ENCODE measurements at places on chromosomes 2 and 18. TPM values are rescaled to one million over a fixed set of nuclear protein-coding genes. Genes with fewer than 3 reads are reported as not detected.

Gene FMNL2
- polyA plus RNA-seq = 110 TPM

Gene MAPK4
- polyA plus RNA-seq = 9.1 TPM

DNA sequence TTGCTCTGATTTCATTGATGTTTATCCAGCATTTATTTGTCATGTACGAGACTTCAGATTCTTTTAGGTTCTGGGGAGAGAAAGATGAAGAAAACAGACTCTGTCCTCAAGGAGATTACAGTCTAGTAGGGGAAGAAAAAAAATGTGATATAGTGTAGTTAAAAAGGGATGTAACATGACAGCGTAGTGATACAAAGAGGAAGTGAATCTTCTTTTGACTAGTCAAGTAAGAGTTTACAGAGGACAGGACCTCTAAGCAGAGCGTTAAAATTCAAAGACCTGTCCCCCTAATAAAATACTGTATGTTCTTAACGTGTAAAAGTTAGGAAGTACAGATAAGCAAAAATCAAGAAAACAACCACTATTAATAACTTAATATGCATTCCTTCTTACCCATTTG lies 47.7 kb downstream of the NCOA1 start:
- no peak for DNase-seq

DNA sequence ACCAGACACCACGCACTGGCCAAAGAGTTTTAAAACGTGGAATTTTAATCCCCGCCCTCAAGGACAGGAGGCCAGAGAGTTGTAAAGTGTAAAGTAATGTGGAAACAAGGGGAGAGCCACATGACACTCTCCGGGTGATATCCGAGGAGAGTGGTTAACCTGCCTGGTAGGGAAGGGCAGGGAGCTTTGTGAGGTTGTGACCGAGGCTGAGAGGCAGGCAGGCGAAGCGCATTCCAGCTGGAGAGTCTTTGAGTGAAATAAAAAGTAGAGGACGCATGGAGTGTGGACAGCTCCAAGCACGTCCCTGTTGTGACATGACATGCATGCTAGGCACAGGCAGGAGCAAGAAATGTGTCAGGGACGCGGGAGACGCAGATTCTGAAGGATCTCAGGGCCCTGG lies 539.5 kb downstream of the RNF144A start:
- peak; percentile 8 for DNase-seq

Gene PJVK
- 20.0 TPM for polyA plus RNA-seq

Gene CCBE1
- polyA plus RNA-seq = 32.8 TPM

Gene ACADL
- polyA plus RNA-seq = 13.8 TPM

Gene RPRD1A
- 72.3 TPM for polyA plus RNA-seq

All from renal cortex interstitium (tissue), 15 donors.